ENCODE measurements at places on chromosomes 1 and 21. TPM values are rescaled to one million over a fixed set of nuclear protein-coding genes. Genes with fewer than 3 reads are reported as not detected.

ITLN1 gene
- total RNA-seq = not detected

GRCh38 chr1:178847396-178847849 is 23.5 kb downstream of the ANGPTL1 start:
- no peak overlapping the region for H3K4me3 ChIP-seq
- H3K27ac ChIP-seq = no peak overlapping the region
- no peaks in the 10 kb centered on the region for H3K36me3 ChIP-seq
- no peaks in the 10 kb centered on the region for H3K27me3 ChIP-seq
- DNase-seq = no peak
- H3K4me1 ChIP-seq = peaks cover 14% of the 10 kb centered on the region

CHIT1 gene
- not detected for total RNA-seq

- H3K4me3 ChIP-seq = no peak overlapping the region
- H3K36me3 ChIP-seq = no peaks in the 10 kb centered on the region
- H3K27me3 ChIP-seq = no peaks in the 10 kb centered on the region
- H3K27ac ChIP-seq = no peak overlapping the region
- DNase-seq = peak; percentile 53
These were observed 157.3 kb downstream of the GRIK3 start for GRCh38 chr1:36876990-36877389.

GRCh38 chr1:119621705-119622104 is 26.4 kb downstream of the ZNF697 start:
- peaks cover 19% of the 10 kb centered on the region for H3K4me1 ChIP-seq
- no peak overlapping the region for H3K27ac ChIP-seq
- no peak overlapping the region for H3K4me3 ChIP-seq
- peaks cover 31% of the 10 kb centered on the region for H3K36me3 ChIP-seq

DNA sequence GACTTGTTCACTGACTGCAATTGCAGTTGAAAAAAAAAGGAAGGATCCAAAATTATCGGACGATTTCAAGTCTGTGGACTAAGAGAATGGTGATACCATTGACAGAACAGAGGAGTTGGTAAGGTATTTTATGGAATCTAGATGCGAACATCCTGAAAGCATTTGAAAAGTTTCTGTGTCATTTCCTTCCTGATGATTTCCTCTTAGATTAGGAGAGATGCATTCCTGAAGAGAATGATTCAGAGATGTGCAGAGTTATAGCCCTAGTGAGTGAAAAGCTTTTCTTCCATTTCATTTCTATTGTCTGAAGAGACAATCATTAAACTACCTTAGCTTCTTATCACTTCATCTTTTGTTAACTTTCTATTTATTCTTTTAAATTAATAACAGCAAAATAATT is 200.0 kb downstream of the KCNK2 start:
- no peak overlapping the region for H3K27ac ChIP-seq
- no peak overlapping the region for H3K4me3 ChIP-seq
- H3K36me3 ChIP-seq = no peaks in the 10 kb centered on the region
- no peaks in the 10 kb centered on the region for H3K27me3 ChIP-seq
- no peak for DNase-seq

HAO2 gene
- total RNA-seq = not detected

- H3K4me3 ChIP-seq = peak overlapping the region; percentile 84
- H3K36me3 ChIP-seq = peaks cover 2% of the 10 kb centered on the region
- H3K27me3 ChIP-seq = peaks cover 12% of the 10 kb centered on the region
- no peak for DNase-seq
- peaks cover 12% of the 10 kb centered on the region for H3K4me1 ChIP-seq
These were observed 650 bp downstream of the VANGL1 start for GRCh38 chr1:115642168-115643072.
